Chondrocyte (in vitro differentiated cells): ENCODE measurements at places on chromosomes 2 and 18. TPM values are rescaled to one million over a fixed set of nuclear protein-coding genes. Genes with fewer than 3 reads are reported as not detected.

SPP2 gene
- total RNA-seq = not detected in 3 replicates

NPPC gene
- not detected in 3 replicates for total RNA-seq

KIAA2012 gene
- not detected in 3 replicates for total RNA-seq

DSG1 gene
- not detected in 3 replicates for total RNA-seq

DNA sequence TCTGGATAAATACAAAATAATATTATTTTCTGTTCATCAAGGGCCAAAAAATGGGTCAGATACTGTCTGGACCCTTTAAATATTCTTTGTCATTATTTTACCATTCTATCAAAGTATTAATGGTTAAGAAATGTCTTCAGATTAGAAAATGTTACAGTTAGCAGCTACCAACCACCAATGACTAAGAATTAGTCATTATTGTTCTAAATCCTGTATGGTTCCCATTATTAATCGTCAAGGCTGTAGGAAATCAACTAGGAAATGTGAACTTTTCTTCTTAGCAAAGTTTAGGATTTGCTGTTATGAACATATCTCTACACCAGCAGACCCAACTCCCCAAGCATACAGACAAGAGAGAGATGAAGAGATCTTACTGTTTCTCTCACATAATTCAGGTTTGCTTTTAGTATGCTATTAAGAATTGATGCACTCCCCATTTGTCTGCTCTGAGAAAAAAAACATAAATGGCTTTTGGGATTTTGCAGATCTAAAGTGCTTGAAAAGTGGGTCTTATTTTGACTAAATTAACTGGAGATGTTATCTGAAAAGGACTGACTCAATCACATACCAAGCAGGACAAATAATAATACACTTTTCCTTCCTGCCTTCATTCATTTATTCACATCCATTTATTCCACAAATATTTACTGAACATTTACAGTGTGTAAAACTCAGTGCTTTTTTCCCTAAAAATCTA lies 147.7 kb downstream of the PPP1R1C start:
- H3K4me3 ChIP-seq = no peak overlapping the region
- no peaks in the 10 kb centered on the region for H3K36me3 ChIP-seq
- H3K27me3 ChIP-seq = no peaks in the 10 kb centered on the region
- H3K4me1 ChIP-seq = peaks cover 49% of the 10 kb centered on the region
- DNase-seq = no peak

- peaks cover 4% of the 10 kb centered on the region for H3K27me3 ChIP-seq
- no peaks in the 10 kb centered on the region for H3K36me3 ChIP-seq
- H3K4me1 ChIP-seq = peaks cover 12% of the 10 kb centered on the region
- no peak for DNase-seq
- H3K4me3 ChIP-seq = peak overlapping the region; percentile 82
These were observed 563.1 kb upstream of the PIK3C3 start for GRCh38 chr18:41391616-41392595.

DNA sequence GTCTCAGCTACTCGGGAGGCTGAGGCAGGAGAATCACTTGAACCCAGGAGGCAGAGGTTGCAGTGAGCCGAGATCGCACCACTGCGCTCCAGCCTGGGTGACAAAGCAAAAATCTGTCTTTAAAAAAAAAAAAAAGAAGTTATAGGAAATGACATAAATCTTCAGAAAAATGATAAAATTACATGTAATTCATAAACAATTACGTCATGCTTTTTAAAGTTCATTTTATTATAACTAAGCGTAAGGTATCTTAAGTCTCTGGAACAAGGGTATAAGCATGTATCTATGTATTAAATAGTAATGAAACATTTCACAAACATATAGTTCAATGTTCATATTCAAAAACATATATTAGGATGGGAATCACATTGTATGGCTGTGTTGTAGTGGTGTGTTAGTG lies 425.9 kb downstream of the SPAG16 start:
- H3K4me3 ChIP-seq = no peak overlapping the region
- no peaks in the 10 kb centered on the region for H3K36me3 ChIP-seq
- no peaks in the 10 kb centered on the region for H3K4me1 ChIP-seq
- no peak overlapping the region for H3K27ac ChIP-seq
